Activated CD8-positive, alpha-beta memory T cell treated with anti-CD3 and anti-CD28 coated beads, Interleukin-2, amount 50 U/mL, for 48 hours (primary cell): ENCODE measurements at places on chromosomes 2 and 18.

- no peak for DNase-seq
These were observed 34.4 kb upstream of the TRAPPC8 start for GRCh38 chr18:31977270-31977872.

DNA sequence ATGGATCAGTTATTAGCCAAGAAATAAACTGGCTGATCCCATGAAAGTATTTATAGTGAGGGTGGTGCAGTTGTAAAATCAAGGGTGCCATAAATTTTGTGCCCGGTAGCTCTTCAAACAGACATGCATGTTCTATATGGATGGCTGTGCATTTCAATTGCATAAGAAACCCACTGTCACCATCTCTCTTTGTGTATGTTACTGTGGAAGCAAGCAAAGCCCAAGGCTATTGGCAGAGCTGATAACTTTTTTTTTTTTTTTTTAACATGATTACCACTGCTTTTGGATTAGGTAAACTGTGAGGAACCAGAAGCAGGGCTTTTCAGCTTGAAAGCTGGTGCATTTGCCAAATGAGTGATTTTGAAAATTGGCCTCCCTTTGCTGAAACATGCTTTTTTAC lies 332.6 kb downstream of the SOX11 start:
- no peak for DNase-seq

DNA sequence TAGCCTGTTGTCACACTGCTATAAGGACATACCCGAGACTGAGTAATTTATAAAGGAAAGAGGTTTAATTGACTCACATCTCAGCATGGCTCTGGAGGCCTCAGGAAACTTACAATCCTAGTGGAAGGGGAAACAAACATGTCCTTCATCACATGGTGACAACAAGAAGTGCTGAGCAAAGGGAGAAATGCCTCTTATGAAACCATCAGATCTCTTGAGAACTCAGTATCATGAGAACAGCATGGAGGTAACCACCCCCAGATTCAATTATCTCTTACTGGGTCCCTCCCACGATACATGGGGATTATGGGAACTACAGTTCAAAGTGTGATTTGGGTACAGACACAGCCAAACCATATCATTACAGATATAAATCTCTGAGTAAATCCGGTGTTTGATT lies 148.7 kb downstream of the PRPF40A start:
- no peak for DNase-seq

- no peak for DNase-seq
These were observed 125.4 kb downstream of the CELF4 start for GRCh38 chr18:37440206-37440605.

DNA sequence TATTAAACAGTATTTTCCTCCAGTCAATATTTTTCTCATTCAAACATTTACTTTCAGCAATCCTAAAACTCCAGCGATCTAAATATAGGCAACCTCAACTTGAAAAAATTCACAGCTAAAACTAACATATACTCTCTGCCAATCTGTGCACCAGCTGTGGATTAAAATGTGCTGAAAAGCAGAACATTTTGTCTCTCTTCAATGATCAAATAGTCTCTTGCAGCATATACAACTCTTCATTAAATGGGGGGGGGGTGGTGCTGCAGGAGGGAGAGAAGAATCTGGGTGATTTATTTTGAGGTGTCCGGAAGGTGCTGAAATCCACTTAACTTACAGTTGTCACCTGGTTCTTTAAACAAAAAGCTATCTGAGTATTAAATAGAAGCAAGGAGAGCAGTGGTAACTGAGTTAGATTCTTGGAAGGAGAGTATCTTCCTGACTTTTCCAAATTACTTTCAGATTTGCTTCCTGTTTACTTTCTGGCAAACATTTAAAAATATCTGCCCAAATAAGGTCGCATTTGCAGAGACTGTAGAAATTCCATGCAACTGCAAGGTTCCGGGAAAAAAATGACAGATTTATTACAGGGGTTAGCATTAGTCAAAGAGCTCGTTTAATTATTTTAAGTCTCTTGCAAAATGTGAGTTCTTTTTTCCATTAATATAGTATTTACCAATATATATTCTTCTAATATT lies 904.7 kb upstream of the ACVR2A start:
- no peak for DNase-seq

- DNase-seq, result no peak
These were observed 239.7 kb upstream of the FBXO11 start for GRCh38 chr2:48145845-48146452.

GRCh38 chr2:200454927-200455801 lies 54.7 kb downstream of the KCTD18 start:
- no peak for DNase-seq

DNA sequence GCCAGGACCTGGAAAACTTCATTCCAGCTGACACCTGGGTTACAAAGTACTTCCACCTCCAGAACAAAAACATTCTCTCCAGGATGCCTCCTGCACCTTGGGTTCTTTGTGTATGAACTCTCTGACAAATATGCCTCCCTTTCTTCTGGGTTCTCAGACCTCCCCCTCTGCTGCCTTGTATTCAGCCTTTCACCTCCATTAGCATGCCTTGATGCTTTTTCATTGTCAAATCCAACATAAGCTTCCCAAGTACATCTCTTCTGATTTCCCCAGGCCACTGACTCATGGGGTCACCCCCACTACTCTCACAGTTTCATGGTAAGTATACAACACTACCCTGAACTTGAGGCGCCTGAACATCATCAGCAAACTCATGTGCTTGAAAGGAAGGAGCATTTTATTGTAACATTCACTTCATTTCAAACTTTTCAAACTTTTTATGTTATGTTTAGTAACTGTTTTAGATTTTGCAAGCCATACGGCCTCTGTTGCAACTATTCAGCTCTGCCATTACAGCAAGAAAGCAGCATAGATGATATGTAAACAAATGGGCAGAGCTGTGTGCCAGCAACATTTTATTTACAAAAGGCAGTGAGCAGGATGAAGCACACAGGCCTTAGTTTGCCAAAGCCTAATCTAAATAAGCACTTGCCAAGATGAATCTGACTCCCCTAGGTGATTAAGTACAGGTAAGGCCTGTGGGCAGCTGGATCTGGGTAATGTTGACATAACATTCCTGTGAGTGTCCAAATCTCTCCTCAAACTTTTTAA lies 32.5 kb upstream of the MRPS9 start:
- no peak for DNase-seq

- no peak for DNase-seq
These were observed 357.0 kb upstream of the FANCL start for GRCh38 chr2:58598171-58598570.
